Inflammatory macrophage treated with lipopolysaccharide for 1 hour (primary cell): ENCODE measurements at places on chromosomes 1 and 21.

DNA sequence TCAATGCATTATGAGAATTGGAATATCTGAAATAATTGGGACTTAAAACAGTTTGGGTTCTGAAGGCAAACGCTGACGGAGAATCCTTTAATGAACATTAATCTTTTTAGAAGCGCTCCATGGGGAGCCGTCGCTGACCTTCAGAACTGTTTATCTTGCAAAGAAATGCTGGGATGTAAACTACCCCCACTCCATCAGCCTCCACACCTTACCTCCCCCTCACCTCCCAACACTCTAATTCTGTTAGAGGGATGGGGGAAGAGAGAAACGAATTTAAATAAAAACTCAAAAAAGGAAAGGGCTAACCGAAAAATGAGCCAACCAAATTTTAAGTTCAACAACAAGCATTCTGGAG lies 44.1 kb upstream of the DNAJC6 start:
- DNase-seq: no peak

DNA sequence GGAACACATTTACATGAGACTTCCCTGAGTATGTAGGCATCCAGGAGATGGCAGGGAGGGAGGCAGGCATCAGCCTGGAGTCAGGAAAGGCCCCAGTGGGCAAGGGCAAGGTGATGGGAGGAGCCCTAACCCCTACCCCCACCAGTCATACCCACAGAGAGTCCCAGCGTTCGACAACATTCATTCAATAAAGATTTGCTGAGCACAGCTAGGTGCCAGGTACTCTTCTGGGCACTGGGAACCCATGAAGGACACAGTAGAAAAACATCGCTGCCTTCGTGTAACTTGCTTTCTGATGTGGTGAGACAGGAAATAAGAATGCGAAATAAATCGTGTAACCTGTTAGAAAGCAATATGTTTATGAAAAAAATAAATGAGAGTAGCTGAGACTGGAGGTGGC lies 77.3 kb upstream of the GADD45A start:
- no peak for DNase-seq

DNA sequence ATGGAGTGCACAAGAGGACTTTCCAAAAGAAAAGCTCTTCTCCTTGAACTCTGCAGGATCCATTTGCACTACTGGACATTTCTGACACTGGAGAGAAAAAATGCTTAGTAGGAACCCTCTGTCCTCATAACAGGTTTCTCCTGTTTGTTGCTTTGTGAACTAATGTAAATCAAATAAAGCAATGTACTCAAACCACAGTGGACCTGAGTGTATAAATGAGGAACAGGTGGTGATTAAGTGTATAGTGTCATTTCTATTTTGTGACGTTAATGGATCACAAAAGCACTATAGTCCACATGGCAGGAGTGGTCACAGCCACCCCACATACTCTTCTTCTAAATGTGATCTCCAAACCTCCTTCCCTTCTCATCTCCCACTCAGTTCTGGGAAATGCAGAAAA lies 268.4 kb upstream of the DUSP10 start:
- no peak for DNase-seq

DNA sequence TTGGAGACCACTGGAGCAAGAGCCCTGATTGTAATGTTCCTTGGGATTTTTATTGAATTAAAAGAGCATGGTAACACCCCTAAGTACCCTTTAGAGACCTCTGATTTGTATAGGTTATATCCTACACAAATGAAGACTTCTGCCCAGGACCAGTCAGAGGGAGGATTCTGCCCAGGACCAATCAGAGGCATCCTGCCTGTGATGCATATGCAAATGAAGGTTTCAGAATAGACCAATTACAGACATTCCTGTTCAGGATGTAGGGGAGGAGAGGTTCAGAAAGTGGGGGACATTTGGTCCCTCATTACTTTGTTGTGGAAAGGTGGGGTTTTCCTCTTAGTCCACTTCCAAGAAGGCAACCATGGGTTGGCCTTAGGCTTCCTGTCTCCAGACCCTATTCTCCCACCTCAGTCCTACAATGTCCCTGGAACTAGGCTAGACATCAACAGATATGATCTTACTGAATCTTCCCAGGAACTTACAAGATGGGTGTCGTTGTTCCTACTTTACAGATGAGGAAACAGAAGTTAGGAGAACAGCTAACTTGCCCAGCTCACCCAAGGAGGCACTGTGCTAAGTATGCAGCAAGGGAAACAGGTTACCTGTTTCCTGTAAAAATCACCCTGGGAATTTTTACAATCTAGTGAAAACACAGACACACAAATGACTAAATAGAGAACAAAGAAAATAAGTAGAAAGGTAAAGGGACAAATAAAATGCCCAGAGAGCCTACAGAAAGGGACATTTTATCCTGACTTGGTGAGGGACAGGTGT lies 36.8 kb upstream of the SFPQ start:
- DNase-seq: no peak

DNA sequence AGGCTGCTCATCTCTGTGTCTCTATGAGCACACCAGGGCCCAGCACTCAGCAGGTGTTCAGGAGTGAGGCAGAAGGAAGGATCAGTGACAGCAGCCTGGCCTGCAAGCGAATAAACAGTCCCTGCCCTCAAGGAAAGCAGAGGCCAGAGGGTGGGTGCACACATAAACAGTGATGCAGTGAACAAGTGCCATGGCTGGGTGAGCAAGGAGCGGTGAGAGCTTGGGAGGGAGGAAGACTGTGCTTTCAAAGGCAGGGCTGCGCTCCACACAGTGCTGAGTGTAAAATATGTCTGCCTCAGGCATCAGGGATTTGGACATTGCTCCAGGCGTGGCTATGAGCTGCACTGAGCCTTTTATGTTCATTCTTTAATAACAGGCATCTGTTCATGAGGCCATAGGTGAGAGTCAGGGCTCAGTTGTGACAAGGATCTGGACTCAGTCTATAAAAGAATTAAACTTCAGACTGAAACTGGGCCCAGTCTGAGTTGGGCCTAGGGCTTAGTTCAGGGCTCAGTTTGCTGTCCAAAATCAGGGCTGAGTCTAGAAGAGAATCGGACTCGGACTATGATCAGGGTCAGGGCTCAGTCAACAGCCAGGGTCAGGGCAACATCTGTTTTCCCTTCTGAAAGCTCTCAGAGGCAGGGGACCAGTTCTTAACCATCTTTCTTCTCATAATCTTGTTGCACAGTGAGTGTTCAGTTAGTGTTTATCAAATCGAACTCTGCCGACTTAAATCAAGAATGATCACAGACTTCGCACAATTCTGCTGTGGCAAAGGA lies 213.7 kb downstream of the FOXD2 start:
- no peak for DNase-seq

- no peak for DNase-seq
Observed at GRCh38 chr21:46206163-46207005, 22.1 kb upstream of the SPATC1L start.

DNA sequence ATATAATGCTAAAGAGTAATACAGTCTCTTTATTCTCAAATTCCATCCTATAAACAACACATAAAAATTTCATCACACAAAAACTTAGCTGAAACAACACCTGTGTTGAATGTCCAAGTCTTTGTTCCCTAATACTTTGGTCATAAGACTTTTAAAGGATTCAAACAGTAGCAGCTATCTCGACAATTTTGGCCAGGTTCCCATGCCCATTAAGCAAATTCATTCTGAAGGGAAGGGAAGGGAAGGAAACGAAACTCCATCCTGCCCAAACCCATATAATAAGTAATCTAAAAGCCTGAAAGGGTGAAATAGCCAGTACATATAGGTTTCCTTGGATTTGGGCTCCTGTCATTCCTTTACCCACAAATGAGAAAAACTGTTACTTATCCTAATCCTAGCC lies 7.5 kb downstream of the IVNS1ABP start:
- no peak for DNase-seq

DNA sequence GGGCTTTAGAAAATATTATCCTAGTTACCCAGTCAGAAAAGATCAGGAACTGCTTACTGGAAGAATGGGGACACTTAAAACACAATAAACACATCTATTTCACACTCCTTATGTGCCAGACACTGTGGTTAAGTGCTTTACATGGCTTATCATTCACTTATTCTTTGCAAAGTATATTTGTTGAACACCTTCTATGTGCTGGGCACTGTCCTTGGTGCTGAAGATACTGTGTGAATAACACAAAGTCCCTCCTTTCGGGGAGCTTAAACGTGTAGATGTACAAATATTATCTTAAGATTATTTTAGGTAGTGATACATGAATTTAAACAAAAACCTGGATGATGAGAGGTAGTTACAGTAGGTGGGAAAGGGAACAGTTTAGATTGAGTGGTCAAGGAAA lies 169.3 kb downstream of the ST6GALNAC5 start:
- no peak for DNase-seq

DNA sequence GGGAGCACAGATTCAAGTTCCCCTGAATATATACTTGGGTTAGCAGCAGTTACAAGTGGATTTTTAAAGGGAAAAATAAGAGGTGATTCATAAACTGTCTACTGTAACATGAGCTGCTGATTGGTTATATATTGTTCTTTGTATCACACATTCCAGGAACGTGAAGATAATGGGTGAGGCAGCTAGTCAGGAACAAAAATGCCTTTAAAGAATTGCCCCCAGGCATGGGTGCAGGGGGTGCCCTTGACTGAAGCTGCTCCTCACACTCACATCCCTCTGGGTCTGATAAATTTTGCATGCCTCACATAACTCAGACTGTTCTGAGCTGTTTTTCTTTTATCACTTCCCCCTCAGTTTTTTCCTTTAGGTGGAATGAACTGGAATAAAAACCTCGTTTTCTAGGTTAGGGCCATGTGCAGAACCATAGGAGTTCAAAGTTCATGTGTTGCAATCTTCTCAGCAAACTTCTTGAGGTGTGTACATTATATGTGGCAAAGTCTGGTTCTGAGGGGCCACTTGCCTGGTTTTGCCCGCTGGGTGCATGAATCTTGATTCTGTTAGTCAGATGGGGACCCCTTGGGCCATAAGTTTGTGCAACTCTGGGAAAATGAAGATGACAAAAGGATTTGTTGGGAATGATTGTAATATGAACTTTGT lies 21.1 kb downstream of the TBX19 start:
- no peak for DNase-seq

- peak; percentile 47 for DNase-seq
Observed at GRCh38 chr1:37989361-37989930, 376 bp downstream of the SF3A3 start.

GRCh38 chr1:205963352-205964155 lies 20.3 kb upstream of the SLC26A9 start:
- DNase-seq: peak; percentile 39

DNA sequence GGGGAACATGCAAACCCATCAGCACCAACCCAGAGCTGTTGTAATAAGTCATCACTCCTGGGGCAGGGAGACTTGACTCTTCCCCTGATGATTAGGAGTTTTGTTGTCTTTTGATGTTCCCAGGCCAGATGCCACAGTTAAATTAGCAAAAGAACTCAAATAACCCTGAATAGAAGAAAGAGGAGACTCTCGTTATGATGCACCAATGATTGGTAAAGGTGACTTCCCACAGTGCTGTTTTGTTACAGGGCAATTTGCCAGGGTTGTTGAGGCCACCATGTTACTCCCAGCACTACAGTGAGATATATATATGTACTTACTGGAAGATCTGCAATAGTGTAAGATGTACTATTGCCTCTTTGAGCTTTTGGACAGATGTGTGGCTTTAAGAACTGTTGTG lies 24.3 kb upstream of the RCAN1 start:
- DNase-seq: no peak

DNA sequence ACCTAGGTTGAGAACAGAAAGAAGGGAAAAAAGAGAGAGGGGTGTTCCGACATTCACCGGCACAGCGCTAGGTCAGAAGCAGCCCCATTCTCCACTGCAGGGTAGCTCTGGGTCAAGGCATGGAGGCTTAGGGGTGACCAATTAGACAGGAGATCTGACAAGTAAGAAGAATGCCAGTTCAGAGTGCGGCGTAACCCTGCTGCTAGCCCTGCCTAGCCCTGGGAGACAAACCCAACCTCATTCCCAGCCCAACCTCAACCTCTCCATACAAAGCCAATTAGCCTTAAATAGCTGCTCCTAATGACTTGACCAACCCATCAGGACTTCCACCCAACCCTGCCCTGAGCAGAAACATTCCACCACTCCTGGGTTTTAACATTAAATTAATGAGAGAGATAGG lies 3.4 kb downstream of the PRELP start:
- DNase-seq: no peak

- DNase-seq: no peak
Observed at GRCh38 chr21:35366394-35367080, 317.4 kb upstream of the RUNX1 start.

GRCh38 chr1:17878837-17879236 lies 123.7 kb downstream of the ACTL8 start:
- no peak for DNase-seq

- DNase-seq: no peak
Observed at GRCh38 chr1:19006000-19006399, 49.5 kb upstream of the IFFO2 start.

GRCh38 chr1:168905633-168906032 lies 176.6 kb upstream of the DPT start:
- no peak for DNase-seq

- DNase-seq: no peak
Observed at GRCh38 chr1:80365359-80366021, 1359.0 kb upstream of the ADGRL4 start.

DNA sequence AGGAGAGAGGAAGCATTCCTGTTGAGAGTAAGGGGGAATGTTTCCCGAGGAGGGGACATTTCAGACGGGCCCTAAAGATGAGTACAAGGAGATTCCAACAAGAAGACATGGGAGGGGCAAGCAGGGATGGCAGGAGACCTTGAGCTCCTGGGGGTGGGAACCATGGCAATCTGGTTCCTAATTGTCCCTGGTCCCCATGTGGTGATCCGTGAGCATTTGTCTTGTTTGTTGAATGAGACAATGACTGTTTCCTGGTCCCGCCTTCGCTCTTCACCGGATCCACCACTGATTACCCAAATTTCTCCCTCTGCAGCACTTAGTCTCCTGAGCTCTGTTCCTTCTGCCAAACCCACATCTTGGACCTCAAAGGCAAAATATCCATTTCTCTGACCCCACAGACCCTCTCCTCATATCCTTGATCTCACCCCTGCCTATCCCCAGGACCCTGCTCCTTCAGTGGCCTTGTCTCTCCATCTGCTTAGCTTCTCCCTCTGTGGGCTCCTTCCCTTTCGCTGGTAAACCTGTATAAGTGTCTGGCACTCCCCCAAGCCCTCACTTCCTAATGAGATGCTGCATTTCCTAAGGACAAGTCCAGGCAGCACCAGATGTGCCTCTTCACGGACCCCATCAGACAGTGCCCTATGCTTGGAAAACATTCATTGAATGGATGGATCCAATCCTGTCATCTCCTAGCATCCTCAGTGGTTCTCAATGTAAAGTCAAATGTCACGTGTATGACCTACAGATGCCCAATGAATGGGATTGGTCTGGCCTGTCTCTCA lies 8.3 kb upstream of the CSF1 start:
- no peak for DNase-seq

GRCh38 chr1:184569106-184569505 lies 182.3 kb downstream of the C1orf21 start:
- DNase-seq: no peak
